ENCODE measurements at places on chromosomes 2 and 18. TPM values are rescaled to one million over a fixed set of nuclear protein-coding genes. Genes with fewer than 3 reads are reported as not detected.
A peak's percentile ranks its signal among the peaks of the same experiment; 100 is the strongest.

GRCh38 chr2:201546576-201546975 lies 95.0 kb downstream of the STRADB start:
- no peak for DNase-seq

DNA sequence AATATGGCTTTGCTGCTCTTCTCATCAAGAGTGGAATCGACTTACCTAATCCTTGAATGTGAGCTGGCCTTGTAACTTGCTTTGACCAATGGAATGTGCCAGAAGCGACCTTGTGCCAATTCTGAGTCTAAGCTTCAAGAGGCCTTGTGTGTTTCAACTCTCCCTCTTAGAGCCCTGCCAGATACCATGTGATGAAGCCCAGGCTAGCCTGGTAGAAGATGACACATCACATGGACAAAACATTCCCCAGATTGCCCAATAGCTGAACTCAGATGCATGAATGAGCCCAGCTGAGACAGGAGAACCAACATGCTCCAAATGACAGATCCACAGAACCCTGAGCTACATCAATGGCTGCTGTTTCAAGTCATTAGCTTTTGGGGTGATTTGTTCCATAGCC lies 4.2 kb upstream of the KLHL14 start:
- DNase-seq, result no peak

DNA sequence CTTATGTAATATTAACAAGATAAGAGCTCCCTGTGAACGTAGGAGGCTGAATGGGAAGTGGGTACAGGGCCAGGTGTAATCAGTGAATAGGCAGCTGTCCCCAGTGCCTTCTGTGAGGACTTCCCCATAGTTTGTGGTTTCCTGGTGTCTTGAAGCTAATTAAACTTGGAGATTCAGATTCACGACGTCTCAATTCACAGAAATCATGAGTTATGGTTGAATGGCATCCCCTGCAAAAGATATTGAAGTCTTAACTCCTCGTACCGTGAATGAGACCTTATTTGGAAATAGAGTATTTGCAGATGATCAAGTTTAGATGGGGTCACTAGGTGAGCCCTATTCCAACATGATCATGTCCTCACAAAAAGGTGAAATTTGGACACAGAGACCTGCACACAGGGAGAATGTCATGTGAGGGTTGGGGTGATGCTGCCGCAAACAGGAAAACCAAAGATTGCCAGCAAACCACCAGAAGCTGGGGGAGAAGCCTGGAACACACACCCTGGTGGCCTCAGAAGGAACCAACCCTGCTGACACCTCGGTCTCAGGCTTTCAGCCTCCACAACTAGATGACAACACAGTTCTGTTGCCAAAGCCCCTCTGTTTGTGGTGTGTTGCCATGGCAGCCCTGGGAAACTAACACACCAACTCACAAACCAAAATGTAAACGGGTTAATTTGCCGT lies 13.2 kb downstream of the ARL4C start:
- no peak for DNase-seq

DNA sequence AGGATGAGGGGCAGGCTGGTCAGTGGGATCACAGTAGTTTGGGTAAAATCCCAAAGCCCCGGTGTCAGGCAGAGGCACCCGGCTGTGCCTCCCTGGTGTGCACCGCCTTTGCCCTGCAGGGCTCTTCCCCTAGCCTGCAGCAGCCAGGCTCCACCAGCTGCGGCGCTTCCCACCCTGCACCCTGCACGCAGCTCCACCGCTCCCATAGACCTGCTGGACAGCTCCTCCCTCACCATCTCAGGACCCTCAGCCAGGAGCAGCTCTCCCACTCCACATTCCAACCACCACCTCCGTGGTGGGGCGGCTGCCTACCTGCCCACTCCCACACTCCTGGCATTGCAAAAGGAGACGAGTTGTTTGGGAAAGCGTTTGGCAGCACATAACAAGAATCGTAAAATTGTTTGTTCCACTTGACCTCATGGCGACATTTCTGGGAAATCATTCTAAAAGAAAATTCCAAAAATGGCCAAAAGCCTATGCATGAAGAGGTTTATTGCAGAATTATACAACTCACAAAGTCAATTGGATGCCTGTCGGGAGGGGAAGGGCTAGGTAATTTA lies 287.4 kb upstream of the HDAC4 start:
- DNase-seq, result no peak

Gene DRC1
- not detected for total RNA-seq

DNA sequence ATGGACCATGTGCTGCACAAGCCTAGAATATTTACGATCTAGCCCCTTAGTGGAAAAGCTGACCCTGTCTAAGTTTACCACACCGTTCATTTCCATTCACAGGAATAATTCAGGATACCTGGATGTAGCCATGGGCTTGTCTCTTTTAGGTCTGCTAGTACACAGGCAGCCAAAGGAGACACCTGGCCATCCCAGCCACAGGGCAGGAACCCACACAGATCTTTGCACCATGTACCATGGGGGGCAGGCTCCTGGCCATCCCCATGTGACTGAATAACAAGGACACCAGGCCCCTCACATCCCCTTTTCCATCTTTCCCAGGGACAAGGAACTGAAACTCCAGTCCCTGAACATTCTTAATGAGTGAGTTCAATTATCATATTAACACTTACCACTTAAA lies 467.3 kb upstream of the MYT1L start:
- no peak for DNase-seq

DNA sequence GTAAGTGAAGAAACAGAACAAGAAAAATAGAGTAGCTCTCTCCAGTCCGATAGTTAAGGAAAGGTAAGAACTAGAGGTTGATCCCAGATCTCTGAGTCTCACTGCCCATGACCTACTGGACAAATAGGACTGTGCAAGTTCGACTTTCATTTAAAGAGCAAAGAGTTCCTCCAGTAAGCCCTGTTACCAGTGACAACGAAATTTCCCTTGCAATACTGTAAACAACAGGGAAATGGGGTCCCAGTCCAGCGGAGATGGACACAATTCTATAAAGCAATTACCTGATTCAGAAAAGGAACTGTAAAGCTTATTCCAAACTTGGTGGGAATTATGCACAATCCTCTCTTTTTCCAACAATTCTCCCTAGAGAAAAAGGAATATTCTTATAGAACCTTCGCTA lies 65.9 kb downstream of the XDH start:
- DNase-seq, result no peak

Gene COL3A1
- total RNA-seq, result 104 TPM

GRCh38 chr2:63665846-63666475 lies 77.2 kb downstream of the MDH1 start:
- DNase-seq, result no peak

GRCh38 chr18:67932271-67932670 lies 415.8 kb upstream of the DSEL start:
- DNase-seq, result no peak

GRCh38 chr2:127580167-127581049 lies 44.9 kb downstream of the MYO7B start:
- no peak for DNase-seq

Gene CFAP53
- total RNA-seq, result 0.29 TPM

GRCh38 chr18:75203416-75204268 lies 5.3 kb downstream of the PTGR3 start:
- peak; percentile 64 for DNase-seq

DNA sequence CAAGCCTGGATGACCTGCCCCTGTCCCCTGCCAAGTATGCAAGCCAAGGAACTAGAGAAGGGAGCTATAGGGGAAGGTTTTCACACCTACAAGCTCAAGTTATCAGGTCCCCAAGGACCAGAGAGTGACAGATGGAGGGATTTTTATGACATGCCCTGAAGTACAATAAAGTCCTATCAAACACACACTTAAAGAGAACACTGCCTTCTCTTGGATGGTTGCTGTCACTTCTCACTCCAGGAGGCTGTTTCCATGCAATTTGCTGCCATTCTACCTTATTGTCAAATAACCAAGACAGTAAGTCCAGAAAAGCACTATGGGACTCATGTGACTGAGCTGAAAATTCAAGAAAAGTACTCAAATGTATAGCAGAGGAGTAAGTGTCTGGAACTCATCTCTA lies 76.6 kb upstream of the DDX18 start:
- no peak for DNase-seq

DNA sequence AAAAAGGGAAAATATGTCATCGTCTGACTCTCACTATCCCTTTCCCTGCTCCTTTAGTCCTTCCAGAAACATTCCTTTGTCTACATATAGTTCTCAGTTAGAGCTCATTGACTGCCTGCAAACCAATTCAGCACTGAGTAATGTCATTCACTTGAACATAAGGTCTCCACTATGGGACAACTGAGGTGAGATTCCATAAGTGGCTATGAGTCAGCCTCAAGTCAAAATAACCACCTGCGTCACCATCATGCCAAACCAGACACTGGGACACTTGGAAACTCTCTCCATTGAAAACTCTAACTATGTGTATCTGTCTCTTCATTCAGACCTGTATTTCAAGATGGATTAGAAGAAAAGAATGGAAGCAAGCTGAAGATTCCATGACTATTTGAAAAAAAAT lies 878.0 kb upstream of the PIK3C3 start:
- no peak for DNase-seq

Gene TNFAIP6
- 3.5 TPM for total RNA-seq

Gene CCDC85A
- 1.7 TPM for total RNA-seq

Gene INPP5D
- total RNA-seq, result 7.8 TPM

Gene ITGB1BP1
- total RNA-seq, result 137 TPM

Gene GTF3C2
- total RNA-seq, result 24.8 TPM

Gene MEP1B
- total RNA-seq, result not detected

GRCh38 chr18:61756244-61756643 lies 136.6 kb downstream of the RNF152 start:
- DNase-seq, result no peak

GRCh38 chr2:95021023-95021416 lies 4.5 kb upstream of the MAL start:
- DNase-seq, result no peak

Gene HOXD9
- total RNA-seq, result not detected

Gene AGFG1
- total RNA-seq, result 50.5 TPM

GRCh38 chr18:53443831-53444230 lies 780.6 kb downstream of the MBD2 start:
- no peak for DNase-seq

GRCh38 chr18:64202863-64203262 lies 54.0 kb upstream of the LINC00305 start:
- no peak for DNase-seq

- DNase-seq, result peak; percentile 20
These were observed 32.1 kb downstream of the ZFP36L2 start for GRCh38 chr2:43194121-43194869.

- DNase-seq, result no peak
These were observed 529.6 kb downstream of the CPS1 start for GRCh38 chr2:211086049-211086448.
